ENCODE measurements at places on chromosomes 6 and 20.

GRCh38 chr6:105569706-105570105 is 166.8 kb upstream of the PREP start:
- DNase-seq: no peak
- no peaks in the 10 kb centered on the region for H3K36me3 ChIP-seq
- no peak overlapping the region for H3K27ac ChIP-seq

- H3K27me3 ChIP-seq: no peaks in the 10 kb centered on the region
- DNase-seq: no peak
- no peak overlapping the region for H3K4me3 ChIP-seq
- no peaks in the 10 kb centered on the region for H3K36me3 ChIP-seq
Measured at GRCh38 chr20:40313730-40314129, 375.3 kb downstream of the MAFB start.

DNA sequence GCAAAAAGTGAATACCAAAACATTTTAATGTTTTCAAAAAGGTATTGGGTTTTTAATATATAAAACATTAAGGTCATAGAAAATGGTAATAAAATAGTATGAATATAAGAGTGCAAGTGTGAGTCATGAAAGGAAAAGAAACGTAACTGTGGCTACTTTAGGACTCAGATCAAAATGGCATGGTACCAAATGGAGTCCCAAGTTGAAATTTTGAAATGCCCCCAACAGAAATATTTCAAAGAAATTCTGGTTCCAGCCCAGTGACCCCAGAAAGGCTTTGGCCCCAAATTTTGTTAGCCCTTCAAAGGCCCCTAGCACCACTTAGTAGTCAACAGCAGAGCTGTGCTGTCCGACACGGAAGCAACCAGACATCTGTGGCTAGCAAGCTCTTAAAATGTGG is 6.0 kb downstream of the COL12A1 start:
- DNase-seq: no peak
- H3K27ac ChIP-seq: peak overlapping the region; percentile 83
- H3K4me3 ChIP-seq: no peak overlapping the region
- peaks cover 7% of the 10 kb centered on the region for H3K4me1 ChIP-seq
- H3K27me3 ChIP-seq: no peaks in the 10 kb centered on the region
- no peaks in the 10 kb centered on the region for H3K36me3 ChIP-seq

DNA sequence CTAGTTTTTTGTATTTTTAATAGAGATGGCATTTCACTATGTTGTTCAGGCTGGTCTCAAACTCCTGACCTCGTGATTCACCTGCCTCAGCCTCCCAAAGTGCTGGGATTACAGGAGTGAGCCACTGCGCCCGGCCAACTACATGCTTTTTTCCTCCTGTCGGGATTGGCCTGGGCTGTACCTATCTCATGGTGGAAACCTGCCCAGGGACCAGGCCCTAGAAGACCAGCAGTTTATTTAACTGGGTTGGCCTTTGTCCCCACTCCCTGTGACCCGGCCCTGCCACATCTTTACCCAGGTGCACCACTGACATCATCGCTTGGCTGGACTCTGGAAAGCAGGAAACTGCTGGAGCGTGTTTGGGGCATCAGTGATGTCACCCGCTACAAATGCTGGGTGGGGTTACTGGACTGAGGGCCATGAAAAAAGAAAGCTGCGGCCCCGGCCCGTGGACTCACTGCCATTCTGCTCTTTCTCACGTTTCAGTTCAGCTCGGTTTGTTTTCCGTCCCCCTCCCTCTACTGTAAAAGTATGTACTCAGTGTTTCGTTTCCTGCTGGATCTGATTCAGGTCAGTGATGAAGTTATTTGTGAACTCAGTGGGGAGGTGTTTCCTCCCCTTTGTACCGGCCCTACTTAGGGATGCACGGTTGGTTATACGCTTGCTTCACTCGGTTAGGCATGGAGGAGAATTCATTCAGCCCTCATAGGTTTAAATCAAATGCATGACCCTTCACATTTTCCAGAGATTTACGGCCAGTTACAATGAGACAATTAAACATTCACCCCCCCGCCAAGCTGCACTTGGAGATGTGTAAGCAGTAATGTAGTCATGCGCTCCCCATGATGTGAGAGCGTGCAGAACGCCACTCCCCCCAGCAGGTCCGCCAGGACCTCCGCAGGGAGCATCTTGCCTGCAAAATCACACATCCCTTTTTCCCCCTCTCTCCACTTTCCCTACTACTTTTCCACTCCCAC is 179.3 kb downstream of the MTHFD1L start:
- peak; percentile 84 for DNase-seq
- no peaks in the 10 kb centered on the region for H3K36me3 ChIP-seq
- no peaks in the 10 kb centered on the region for H3K4me1 ChIP-seq
- no peaks in the 10 kb centered on the region for H3K27me3 ChIP-seq

DNA sequence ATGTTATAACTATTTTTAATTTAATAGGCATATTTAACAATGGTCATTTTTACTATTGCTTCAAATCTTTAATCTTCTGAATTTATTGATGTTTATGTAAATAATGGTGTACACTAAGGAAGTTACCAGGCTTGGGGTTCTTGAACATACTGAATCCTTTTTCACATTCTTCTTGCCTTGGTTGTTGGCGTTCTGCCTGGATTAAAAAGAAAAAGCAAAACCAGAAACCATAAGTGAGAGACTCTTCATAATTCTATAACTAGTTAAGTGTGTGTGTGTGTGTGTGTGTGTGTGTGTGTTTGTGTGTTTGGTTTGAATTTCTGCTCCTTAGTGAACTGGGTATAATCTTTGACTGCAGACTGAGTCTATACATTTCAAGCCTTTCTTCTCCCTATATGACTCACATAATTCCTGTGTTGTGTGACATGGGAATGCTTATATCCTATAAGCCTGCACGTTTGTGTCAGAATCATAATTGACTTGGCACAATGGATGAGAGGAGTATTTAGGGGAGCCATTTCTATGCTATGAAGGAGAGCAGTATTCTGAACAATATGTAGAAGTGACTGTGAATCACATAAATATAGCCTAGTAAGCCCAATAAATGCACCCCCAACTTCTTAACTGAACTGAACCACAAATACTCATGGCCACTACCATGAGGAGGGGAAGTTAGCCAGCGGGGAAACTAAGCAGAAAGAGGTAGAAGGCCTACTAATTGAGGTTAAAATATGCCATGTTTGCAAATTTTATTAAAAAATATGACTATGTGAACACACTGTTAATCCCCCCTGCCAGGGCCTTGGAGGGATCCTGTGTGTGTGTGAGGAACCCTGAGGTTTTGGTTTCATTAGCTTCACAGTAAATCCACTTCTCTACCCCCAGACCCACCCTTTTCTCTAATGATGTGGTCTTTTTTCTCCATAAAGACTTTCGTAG is 425.5 kb downstream of the BCKDHB start:
- no peaks in the 10 kb centered on the region for H3K36me3 ChIP-seq
- H3K27ac ChIP-seq: no peak overlapping the region
- no peak for DNase-seq
- H3K4me3 ChIP-seq: no peak overlapping the region
- no peaks in the 10 kb centered on the region for H3K27me3 ChIP-seq
- H3K4me1 ChIP-seq: no peaks in the 10 kb centered on the region

DNA sequence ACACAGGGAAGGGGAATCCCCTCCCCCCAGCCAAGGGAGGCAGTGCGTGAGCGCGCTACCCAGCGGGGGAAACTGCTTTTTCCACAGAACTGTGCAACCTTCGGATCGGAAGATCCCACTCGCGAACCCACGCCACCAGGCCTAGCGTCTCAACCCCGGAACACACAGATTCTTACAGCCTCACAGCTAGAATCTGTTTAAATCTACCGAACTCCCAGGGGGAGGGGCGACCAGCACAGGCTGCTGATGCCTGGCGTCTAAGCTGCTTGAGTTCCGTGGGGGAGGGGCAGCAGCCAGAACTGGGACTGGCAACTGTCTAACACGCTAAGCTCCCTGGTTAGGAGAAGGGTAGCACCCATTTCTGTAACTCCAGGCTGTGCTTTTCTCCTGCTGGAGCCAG is 217.3 kb upstream of the TENT5A start:
- no peak overlapping the region for H3K4me3 ChIP-seq
- H3K27me3 ChIP-seq: no peaks in the 10 kb centered on the region
- no peak for DNase-seq
- no peaks in the 10 kb centered on the region for H3K4me1 ChIP-seq

DNA sequence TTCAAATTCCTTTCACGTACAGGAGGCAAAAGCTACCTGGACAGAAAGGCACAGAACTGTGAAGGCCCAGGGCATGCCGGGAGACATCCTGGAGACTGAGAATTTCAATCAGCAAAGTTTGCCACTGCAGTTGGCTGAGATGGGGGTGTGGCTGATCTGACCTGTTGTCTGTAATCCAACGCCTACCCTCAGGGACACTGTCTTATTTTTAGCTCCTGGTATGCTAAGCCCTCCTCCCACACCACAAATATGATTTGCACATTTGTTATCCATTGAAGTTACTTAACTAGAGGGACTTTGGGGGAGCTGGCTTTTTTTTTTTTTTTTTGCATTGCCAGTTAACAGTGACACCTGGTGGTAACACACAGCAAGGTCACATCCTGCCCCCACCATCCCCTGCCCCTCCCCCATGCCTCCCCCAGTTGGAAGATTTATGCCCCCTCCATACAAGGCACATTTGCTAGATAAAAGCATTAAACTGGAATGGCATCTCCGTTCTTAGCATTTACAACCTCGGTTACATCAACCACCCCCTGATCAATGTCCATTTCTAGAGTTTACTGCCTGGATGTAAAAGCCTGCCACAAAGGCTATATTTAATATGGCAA is 40.4 kb downstream of the TTI1 start:
- no peak for DNase-seq
- H3K4me1 ChIP-seq: peaks cover 7% of the 10 kb centered on the region
- H3K27me3 ChIP-seq: no peaks in the 10 kb centered on the region
- H3K36me3 ChIP-seq: peaks cover 56% of the 10 kb centered on the region
- H3K4me3 ChIP-seq: no peak overlapping the region

- no peak for DNase-seq
- no peaks in the 10 kb centered on the region for H3K36me3 ChIP-seq
- H3K27me3 ChIP-seq: no peaks in the 10 kb centered on the region
Measured at GRCh38 chr6:54096811-54097210, 14.4 kb upstream of the MLIP start.

DNA sequence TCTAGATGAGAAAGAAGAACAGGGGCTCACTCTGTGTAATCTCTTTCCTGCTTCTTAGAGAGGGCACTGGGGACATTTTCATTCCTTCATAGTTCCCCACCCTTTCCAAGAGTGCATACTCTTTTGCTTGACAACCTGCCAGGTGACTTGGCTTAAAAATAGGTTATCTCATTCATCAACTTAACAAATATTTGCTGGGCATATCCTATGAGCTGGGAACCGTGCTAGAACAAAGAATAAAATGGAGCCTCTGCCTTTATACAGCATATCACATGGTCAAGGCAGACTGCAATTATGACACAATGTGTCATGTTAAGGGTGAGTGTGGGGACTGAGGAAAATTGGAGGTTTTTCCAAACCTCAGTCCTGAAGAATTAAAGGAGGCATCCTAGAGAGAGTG is 209.8 kb upstream of the FOXA2 start:
- H3K27ac ChIP-seq: peak overlapping the region; percentile 74
- H3K36me3 ChIP-seq: no peaks in the 10 kb centered on the region
- DNase-seq: no peak

DNA sequence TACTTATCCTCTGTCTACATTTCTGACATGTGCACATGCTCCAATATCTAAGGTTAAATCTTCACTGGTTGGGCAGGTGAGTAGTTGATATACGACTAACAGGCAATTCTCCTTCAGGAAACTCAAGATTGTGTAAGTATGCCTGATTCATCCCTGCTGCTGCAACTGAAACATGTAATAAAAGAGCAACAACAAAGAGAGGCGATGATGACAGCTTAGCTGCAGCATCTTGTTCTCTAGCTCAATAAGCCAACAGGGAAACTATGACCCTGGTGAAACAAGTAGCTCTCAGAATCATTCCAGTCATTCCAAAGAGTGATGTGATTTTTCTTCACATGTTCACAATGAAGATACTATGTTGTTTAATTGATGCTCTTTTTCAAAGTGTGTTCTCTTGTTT is 74.4 kb downstream of the ELOVL4 start:
- no peaks in the 10 kb centered on the region for H3K36me3 ChIP-seq
- DNase-seq: no peak
- H3K27me3 ChIP-seq: no peaks in the 10 kb centered on the region
- H3K27ac ChIP-seq: no peak overlapping the region
- H3K4me3 ChIP-seq: no peak overlapping the region
